ENCODE measurements at places on chromosomes 7 and 10. TPM values are rescaled to one million over a fixed set of nuclear protein-coding genes. Genes with fewer than 3 reads are reported as not detected.

The ZNF853 gene
- polyA plus RNA-seq, result 13.2 TPM

DNA sequence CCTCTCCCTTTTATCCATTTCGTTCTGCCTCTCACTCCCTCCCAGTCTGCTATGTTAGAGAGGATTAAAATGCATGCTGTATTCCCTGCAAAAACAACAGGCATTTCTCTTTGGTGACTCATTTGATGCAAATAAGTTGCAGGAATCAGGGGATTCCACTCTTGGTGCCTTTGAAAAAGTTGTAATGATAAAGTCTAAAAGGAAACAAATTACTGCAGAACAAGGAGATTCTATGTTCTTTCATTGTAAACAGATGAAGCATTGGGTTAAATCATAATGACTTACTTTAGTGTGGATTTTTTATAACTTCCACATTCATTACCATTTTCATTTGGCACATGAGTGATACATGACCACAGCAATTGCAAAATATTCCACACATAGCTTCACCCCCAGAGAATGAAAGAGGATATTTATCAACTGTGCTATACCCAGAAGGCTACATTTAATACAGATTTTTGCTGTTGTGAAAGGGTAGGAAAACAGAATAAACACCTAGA is 33.4 kb upstream of the ABLIM1 start:
- no peak for DNase-seq

DNA sequence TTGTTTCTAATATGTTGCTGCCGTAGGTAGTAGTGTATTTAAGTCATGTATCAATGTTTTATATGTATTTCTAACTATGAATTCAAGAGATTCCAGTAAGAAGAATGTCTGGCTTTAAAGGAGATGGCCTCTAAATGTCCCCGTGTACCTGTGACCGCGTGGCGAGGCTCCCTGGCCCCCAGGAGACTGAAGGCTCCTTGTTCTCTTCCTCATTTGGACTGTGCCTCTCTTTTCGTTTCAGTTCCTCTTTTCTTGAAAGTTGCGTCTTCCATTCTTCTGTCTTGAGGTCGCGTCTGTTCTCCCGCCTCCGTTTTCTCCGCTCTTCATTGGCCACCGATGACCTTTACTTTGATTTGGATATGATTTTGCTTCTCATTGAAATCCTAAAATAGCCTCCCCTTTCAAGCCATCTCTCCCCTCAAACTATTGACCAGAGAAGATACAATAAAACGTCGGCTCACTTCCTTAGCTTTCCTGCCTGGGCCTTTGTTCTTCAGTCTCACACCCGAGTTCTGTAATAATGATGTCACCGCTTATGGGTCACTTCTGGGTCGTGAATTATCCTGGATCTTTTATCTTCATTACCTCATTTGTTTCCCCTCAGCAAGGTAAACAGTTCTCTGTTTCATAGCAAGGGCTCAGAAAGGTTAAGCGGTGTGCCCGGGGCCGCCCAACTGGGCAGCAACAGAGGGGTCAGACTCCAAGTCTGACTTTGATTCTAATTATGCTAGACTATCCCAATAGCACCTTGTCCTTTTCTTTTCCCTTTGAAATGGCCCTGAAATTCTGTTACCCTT is 28.7 kb downstream of the WIPI2 start:
- no peak for DNase-seq

DNA sequence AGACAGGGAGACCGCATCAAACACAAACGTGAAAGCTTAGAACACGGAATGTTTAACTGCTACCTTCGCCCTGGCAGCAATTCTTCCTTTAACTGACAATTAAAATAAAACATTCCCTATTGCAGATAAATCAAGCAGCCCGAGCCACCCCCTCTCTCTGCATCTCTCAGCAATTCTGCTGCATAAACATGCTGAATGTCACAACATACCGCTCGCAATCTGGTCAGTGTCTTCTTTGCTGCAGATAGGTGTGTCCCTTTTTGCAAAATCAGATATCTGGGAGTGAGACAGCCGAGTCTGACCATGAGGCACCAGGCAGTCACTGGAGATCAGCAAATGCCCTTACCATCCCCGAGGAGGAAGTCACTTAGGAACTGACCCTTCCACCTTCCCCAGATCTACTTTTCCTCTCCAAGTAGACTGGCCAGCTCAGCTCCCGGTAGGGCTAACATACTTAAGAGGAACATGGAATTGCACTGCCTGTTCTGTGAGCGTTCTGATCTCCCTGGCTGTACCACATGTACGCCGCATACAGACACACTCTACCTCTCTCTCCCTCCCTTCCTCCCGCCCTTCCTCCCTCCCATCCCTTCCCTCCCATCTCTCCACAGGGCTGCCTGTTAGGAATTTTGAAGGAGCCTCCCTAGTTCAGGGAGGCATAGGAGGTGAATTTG is at the start of gene FRMD4A:
Gene FRMD4A, minus strand, starts transcription at position 537 of the 674 bp plus-strand sequence.
- DNase-seq, result no peak

- DNase-seq, result no peak
Observed at GRCh38 chr7:83502636-83503035, 146.3 kb downstream of the SEMA3E start.

The NEURL1 gene
- 27.8 TPM for polyA plus RNA-seq

GRCh38 chr7:112012242-112012641 is 194.0 kb downstream of the DOCK4 start:
- DNase-seq, result no peak

GRCh38 chr10:96512524-96513304 is 1.0 kb downstream of the TLL2 start:
- DNase-seq, result no peak

GRCh38 chr10:74770400-74770799 is 56.0 kb upstream of the KAT6B start:
- no peak for DNase-seq

The FKBP6 gene
- not detected for polyA plus RNA-seq

GRCh38 chr7:49001610-49002033 is 77.3 kb downstream of the CDC14C start:
- no peak for DNase-seq

DNA sequence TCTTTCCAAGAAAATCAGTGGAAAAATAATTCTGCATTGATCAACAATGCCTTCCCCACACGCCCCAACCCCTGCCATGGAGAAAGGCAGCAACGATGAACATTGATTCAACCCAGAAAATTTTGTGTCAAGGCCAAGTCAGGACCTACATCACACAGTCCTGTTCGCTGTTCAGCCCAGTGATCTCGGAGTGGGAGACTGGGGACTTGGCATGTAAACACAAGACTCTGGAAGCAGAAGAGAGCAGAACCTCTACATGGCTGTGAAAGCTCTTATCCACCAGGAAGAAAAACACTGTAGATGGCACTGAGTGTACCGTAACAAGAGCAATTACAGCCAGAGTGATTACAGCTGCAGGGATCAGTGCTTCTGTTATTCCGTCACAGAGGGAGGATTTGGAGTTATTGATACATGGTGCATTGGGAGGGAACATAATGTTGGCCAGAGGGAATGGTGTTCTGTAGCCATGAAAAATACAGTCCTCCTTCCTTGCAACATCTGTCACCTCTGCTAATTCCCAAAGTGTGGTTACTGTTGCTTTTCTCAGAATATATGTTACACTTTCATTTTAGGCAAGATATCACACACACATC is 136.6 kb downstream of the IQUB start:
- DNase-seq, result no peak

- DNase-seq, result no peak
Observed at GRCh38 chr7:80675090-80675489, 36.6 kb downstream of the CD36 start.

GRCh38 chr7:8215648-8216333 is 46.2 kb downstream of the ICA1 start:
- DNase-seq, result no peak

GRCh38 chr7:98557538-98558031 is 59.5 kb upstream of the NPTX2 start:
- no peak for DNase-seq

The SNCG gene
- polyA plus RNA-seq, result 197 TPM

The ACHE gene
- polyA plus RNA-seq, result 4.3 TPM

DNA sequence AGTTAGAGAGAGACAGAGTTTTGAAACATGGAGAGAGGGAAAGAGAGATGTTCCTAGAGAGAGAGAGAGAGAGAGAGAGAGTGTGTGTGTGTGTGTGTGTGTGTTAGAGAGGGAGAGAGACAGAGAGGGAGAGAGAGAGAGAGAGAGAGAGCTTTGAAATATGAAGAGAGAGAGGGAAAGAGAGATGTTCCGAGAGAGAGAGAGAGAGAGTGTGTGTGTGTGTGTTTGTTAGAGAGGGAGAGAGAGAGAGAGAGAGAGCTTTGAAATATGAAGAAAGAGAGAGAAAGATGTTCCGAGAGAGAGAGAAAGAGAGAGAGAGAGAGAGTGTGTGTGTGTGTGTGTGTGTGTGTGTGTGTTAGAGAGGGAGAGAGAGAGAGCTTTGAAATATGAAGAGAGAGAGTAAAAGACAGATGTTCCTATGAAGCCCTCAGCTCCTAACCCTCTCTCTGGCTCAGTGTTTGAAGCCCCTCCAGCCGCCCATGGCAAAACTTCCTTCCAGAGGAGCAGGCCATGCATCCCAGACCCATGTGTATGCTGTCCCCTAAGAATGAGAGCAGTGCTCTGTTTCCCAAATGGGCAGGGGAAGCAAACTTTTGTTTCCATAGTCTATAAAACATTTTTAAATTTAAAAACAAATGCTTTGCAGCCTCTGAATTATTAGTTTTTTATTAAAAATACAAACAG is 130.9 kb downstream of the KCNMA1 start:
- no peak for DNase-seq

The CHN2 gene
- 6.8 TPM for polyA plus RNA-seq

GRCh38 chr10:8360365-8360764 is 305.9 kb downstream of the GATA3 start:
- DNase-seq, result no peak

The FKBP14 gene
- polyA plus RNA-seq, result 9.1 TPM

DNA sequence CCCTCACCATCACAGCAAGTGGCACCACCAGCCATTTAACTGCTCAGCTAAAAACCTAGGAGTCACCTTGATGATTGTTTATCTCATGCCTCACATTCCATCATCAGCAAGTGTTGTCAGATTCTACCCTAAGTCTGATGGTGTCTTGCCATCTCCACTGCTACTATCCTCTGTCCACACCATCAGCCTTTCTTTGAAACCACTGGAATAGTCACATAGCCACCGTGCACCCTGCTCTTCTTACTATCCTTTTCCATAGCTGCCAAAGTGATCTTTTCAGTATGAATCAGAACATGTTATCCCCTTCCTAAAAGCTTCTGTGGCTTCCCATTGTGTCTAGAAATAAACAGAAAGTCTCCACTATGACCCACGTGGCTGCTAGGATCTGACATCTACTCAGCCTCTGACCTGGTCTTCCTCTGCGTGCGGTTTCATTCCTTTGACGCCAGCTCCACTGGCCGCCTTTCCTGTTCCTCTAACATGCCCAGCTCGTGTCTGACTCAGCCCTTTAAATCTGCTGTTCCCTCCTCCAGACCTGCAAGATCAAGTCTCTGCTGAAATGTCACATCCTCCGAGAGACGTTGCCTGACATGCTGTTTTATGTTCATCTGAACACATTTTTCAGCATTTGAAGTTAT is 16.5 kb upstream of the CHN2 start:
- DNase-seq, result no peak

The MSS51 gene
- polyA plus RNA-seq, result 0.60 TPM

- no peak for DNase-seq
Observed at GRCh38 chr10:132439025-132439388, 42.0 kb downstream of the PWWP2B start.

DNA sequence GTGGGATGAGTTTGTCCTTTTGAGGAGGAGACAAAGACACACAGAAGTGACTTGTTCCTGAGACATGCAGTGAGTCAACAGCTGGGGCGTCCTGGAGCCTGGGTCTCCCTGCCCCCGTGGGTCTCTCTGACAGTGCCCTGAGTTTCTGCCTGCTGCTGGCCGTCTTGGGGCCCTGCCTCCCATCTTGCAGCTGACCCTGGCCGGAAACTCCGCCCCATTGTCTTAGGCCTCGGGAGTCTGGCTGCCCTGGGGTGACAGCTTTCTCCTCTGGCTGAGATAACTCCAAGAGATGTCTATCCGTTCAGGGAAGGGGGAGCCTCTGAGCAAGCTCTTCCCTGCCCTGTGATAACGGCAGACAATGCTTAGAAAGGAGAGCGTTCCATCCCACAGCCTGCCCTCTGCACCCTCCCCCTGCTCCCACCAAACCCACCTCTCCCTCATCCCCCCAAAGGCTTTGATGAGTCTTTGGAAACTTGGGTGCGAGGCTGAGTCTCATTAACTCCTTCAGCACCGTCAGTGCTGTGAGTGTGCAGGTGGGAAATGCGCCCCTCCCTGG is 69.5 kb upstream of the PODXL start:
- DNase-seq, result no peak
